Inflammatory macrophage treated with lipopolysaccharide for 1 hour (primary cell): ENCODE measurements at places on chromosomes 3 and 15.

GRCh38 chr3:67077656-67078055 lies 79.5 kb downstream of the KBTBD8 start:
- no peak for DNase-seq

DNA sequence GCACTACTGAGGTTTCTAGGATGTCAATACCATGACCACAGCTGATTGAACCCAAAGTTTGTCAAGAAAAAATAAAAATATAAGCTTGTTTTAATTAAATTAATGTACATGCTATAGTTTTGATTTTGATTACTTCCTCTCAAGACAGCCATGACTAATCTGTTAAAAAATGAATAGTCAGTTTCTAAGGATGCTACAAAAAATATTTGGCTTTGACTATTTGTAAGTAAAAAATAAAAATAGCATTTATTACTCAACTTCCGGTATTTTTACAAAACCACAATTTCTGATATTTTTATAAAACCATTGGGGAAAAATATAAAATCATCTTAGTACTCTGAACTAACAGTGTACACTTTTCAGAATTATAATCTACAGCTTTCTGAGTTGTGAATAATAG lies 12.1 kb upstream of the TEX9 start:
- no peak for DNase-seq

- DNase-seq, result no peak
These were observed 50.9 kb upstream of the FSIP1 start for GRCh38 chr15:39833515-39833981.

- DNase-seq, result peak; percentile 33
These were observed 76.6 kb downstream of the RPL39L start for GRCh38 chr3:187062526-187063177.

GRCh38 chr3:105140899-105141367 lies 225.8 kb upstream of the ALCAM start:
- DNase-seq, result no peak
